ENCODE measurements at places on chromosomes 6 and 20.

DNA sequence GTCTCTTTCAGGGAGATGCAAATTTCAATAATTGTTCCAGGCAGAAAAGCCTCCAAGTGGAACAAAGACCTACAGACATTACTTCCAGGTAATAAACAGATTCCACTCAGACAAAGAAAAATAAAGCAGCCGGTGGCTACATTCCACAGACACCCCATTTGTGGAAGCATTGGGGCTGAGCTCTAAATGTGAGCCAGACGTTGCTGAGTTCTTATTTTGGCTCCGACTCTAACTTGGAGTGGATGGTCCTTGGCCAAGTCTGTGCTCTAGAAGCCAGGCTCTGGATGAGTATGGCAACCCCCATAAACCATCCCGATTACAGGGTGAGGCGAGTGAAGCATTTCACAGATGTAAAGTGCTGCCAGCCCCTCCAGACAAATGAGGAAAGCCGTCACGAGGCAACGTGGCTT is 6.6 kb downstream of the TRAM2 start:
- DNase-seq, result peak; percentile 2

DNA sequence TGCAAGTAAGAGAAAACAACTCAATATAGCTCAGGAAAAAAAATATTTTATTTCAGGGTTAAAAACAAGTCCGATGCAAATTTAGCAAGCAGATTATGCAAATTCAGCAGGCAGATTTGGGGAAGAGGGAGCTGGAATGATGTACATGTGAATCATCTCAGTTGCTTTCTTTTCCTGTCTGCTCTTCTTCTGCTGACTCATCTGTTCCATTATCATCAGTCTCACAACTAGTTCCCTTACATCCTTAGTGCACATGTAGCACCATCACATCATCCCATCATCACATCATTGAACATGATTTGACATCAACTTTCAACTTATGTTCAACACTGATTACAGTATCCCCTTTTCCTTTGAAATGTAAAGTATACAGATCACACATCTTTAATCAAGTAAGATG is 11.5 kb upstream of the DEFB113 start:
- no peak for DNase-seq

DNA sequence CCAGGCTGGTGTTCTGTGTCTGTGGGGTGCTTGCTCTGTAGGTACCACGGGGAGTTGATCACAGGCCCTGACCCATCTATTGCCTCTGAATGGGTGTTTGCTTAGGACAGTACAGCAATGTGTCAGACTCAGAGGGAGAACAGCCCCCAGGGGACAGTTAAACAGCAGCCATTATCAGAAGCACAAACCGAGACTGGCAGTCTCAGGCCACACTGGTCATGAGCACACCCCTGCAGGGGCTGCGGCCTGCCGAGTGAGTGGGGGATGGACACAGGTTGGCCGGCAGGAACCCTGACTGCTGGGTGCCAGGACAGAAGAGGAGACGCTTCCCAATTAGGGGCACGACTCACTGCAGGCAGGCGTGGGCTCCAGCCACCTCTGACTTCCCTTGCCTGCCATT is 395.6 kb downstream of the CDH4 start:
- no peak for DNase-seq

DNA sequence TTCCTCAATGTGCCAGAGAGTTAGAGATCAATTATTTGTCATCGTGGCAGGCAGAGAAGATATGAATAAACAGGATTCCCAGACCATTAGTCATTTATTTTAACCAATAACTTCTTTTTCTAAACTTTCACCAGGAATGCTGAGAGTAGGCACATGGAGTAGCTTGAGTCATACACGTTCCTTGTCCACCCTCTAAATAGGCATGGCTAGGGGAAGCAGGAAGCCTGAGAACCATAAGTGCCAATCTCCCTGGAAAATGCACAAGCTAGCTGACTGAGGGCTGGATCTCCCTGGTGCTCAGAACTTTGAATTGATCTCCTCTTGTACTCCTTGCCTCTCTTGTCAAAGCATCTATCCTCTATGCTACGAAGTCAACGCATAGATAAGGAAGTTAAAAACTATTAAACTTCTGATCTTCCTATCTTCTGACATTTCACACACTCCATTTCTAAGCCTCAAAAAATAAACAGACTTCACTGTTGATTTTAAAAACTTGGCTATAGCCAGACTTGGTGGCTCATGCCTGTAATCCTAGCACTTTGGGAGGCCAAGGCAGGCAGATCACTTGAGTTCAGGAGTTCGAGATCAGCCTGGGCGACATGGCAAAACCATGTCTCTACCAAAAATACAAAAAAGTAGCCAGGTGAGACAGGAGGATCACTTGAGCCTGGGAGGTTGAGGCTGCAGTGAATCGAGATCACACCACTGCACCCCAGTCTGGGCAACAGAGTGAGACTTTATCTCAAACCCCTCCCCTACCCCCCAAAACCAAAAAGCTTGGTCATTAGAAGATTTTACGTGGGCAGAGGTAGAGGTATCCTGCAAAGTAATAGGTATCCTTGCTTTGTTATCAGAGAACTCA is 11.8 kb downstream of the ADTRP start:
- DNase-seq, result no peak

- DNase-seq, result no peak
These were observed 7.6 kb downstream of the MOCS1 start for GRCh38 chr6:39926668-39927067.

GRCh38 chr6:1627827-1628560 is 18.3 kb downstream of the FOXC1 start:
- DNase-seq, result no peak

DNA sequence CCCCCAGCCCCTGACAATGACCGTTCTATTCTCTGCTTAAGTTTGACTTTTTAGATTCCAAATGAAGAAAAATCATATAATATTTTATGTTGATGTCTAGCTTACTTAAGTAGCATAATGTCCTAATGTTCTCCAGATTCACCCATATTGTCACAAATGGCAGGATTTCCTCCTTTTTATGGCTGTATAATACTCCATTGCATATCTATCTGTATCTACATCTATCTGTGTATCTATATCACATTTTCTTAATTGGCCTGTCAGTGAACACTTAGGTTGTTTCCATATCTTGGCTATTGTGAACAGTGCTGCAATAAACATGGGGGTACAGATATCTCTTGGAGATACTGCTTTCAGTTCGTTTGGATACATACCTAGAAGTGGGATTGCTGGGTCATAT is 7.0 kb upstream of the LRP11 start:
- no peak for DNase-seq

DNA sequence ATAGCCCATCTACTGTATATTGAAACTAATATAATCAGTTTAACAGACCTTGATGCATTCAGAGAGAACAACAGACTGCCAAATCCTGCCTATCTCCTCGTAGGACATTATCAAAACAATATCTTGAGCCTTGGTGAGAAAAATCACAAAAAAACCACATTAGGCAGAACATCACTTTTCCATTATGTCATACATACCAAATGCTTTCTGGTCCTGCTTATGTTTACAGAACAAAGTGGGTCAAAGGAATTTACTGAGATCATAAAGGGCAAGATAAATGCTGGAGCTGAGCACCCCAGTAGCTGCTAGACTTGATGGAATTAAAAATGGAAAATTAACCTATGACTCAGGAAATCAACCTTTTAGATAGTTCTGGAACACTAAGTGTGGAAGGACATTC is 195.3 kb upstream of the KCNK16 start:
- DNase-seq, result no peak

DNA sequence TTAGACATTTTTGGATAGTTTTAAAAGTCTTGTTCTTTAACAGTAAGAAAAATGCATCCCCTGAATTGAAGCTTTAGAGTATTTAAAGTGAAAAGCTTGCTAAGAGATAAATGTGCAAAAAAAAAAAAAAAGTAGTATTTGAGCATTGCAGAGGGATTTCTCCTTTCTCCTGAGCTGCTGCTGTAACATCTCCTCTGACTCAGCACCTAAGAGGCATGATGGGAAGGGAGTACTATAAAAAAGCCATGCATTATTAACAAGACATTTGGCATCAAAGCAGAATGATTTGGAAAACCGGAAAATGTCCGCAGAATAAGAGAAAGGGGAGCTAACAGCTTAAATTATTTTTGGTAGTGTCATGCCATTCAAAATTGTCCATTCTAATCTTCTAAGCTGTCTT is 27.9 kb downstream of the B4GALT5 start:
- no peak for DNase-seq

DNA sequence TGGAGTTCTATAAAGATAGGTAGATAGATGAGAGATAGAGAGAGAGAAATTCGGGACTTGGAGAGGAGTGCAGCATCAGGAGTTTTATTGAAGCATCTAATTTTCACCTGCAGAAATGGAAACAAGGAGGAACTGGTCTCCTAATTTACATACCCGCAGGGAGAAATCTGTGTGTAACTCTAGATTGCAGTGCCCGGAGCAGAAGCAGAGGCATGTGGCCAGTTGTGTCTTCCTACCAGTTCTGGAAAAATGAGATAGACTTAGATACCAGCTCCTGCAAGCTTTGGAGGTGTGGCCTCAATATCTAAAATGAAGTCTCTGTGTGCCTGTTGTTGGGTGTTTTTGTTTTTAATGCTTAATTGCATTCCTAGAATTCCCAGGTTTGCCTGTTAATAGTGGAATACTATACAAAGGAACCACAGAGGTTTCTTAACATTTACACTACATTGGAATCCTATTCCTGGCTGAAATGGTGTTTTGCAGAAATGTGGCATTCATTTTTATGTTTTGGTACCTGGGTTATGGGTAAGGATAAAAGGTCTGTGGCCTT is 57.4 kb downstream of the DTD1 start:
- DNase-seq, result no peak

DNA sequence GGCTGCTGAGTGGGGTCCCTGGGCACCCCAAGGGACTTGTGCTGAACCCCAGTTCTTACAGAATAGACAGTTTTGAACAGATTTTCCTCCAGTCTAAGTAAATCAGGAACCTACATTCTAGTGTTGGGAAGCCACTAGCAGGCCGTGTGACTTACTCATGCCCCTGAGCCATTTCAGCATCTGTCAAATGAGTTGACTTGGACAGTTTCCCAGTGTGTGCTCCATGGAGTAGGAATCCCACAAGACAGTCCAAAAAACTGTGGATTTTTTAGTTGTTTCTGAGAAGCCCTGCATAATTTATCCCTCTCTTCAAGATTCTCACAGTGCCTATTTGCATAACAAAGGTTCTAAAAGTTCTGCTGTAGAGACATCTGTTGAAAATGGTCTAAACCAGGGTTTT is 2.1 kb downstream of the GABRR2 start:
- DNase-seq, result peak; percentile 1

DNA sequence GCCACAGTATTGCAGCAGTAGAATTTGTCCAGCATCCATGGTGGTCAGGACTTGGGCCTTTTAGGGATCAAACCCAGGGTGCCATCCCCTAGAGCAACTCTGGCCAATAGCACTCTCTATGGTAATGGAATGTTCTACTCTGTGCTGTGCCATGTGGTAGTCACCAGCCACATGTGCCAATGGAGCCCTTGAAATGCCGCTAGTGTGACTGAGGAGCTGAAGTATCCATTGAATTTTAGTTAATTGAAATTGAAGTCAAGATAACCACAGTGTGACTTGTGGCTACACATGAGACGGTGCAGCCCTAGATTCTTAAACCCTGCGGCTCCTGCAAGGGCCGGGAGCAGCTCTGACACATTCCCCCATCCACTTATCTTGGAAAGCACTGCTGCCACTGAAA is 54.6 kb downstream of the SLC2A10 start:
- DNase-seq, result no peak

DNA sequence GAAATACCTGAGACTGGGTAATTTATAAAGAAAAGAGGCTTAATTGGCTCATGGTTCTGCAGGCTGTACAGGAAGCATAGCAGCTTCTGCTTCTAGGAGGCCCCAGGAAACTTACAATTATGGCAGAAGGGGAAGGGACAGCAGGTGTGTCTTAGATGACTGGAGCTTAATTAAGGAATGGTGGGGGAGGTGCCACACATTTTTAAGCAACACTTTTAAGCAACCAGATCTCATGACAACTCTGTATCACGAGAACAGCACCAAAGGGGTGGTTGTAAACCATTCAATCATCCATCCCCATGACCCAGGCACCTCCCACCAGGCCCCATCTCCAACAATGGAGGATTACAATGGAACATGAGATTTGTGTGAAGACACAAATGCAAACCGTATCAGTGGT is 26.9 kb downstream of the FIG4 start:
- DNase-seq, result no peak

GRCh38 chr6:52995913-52996645 is 995 bp upstream of the GSTA4 start:
- DNase-seq, result peak; percentile 73

- DNase-seq, result no peak
These were observed 1293.7 kb downstream of the EPHA7 start for GRCh38 chr6:92125681-92126080.

- no peak for DNase-seq
These were observed 96.3 kb downstream of the PREX1 start for GRCh38 chr20:48731536-48731935.

DNA sequence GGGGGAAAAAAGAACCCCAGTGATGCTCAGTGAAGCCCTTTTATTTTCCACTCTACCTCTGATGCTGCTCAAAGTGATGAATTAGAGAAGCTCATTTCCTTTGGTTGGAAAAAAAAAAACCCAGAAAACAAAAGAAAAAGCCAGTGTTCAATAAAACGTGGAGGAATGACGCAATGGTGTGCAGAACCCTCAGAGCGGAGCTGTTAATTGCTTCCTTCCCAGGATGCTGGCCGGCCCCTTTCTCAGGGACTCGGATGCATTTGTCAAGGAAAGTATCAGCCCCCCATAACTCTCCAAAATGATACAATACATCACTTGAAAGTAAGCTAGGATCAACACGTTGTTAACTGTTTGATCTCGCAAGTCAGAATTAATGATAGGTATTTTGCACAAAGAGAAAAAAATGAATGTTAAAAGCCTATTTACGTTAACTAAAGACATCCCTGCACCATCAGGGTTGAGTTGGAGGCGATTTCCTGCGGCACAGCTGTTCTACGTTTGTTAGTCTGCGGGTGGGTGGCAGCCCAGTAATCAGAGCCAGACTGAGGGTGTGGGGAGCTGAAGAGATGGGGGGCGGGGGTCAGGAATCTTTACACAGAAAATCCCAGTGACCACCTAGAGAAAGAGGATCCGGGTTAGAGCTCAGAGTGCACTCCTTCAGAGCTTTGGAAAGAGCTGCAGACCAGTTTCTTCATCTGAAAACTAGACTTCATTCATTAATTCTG is 132.4 kb downstream of the BMP7 start:
- DNase-seq, result no peak

DNA sequence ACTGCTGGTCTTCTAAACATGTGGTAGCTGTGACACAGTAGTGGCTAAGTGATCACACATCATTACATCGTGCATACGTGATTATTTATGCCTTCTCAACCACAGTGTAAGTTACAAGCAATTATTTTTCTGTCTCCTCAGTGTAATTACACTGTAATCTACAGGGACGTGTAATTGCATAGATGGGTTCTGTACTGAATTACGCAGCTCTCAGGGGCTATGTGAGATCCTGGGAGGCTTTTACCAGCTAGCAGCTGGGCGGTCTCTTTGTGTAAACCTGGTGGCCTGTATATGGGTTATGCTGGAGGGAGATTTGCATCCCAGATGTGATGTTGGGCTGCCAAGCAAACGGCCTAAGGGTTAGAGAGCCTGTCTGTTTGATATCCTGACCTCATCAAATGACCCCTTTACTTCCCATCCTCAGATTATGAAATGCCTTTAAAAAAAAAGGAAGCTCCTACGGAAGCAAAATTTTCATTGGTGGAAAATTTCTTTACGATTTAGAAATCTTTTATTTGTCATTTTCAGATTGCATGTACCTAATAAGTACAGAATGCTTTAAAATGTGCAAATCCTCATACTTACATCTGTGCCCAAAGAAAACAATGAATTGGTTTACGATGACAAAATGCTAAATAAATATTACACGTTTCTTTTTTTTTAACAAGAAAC is 402.8 kb upstream of the JAG1 start:
- DNase-seq, result peak; percentile 61
